ENCODE measurements at places on chromosomes 7 and 10. TPM values are rescaled to one million over a fixed set of nuclear protein-coding genes. Genes with fewer than 3 reads are reported as not detected.

Gene LRRD1
- not detected for total RNA-seq

GRCh38 chr7:106104721-106105260 lies 7.3 kb downstream of the SYPL1 start:
- no peaks in the 10 kb centered on the region for H3K27me3 ChIP-seq
- no peak overlapping the region for H3K27ac ChIP-seq
- peaks cover 73% of the 10 kb centered on the region for H3K4me1 ChIP-seq
- DNase-seq = no peak
- no peaks in the 10 kb centered on the region for H3K36me3 ChIP-seq

GRCh38 chr10:99280472-99280871 lies 44.8 kb upstream of the HPSE2 start:
- no peak for DNase-seq
- H3K4me3 ChIP-seq = no peak overlapping the region
- H3K27ac ChIP-seq = no peak overlapping the region
- H3K4me1 ChIP-seq = no peaks in the 10 kb centered on the region
- H3K27me3 ChIP-seq = no peaks in the 10 kb centered on the region

- H3K4me3 ChIP-seq = no peak overlapping the region
- H3K36me3 ChIP-seq = no peaks in the 10 kb centered on the region
- H3K27ac ChIP-seq = no peak overlapping the region
- no peak for DNase-seq
- H3K27me3 ChIP-seq = no peaks in the 10 kb centered on the region
Observed at GRCh38 chr7:55306331-55306730, 58.8 kb upstream of the LANCL2 start.
